ENCODE measurements at places on chromosomes 2 and 18.

DNA sequence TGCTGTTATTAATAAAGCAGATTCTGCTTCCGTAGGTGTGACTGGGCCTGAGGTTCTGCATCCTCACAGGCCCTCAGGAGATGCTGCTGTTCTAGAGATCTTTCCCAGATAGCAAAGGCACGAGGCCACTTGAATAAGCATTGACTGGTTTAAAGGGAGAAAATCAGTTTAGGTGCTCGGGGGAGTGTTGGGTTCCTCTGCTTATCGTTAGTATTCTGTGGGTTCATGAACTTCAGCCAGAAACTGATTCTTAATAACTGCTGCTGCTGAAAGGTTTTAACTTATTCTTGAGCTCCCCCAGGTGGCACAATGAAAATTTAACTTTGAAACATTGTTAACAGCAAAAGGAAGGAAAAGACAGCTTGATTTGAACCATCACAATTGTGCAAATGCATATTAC lies 56.9 kb downstream of the ITGA6 start:
- no peak for DNase-seq

- DNase-seq = no peak
Measured at GRCh38 chr2:160876765-160877164, 283.5 kb upstream of the TANK start.

DNA sequence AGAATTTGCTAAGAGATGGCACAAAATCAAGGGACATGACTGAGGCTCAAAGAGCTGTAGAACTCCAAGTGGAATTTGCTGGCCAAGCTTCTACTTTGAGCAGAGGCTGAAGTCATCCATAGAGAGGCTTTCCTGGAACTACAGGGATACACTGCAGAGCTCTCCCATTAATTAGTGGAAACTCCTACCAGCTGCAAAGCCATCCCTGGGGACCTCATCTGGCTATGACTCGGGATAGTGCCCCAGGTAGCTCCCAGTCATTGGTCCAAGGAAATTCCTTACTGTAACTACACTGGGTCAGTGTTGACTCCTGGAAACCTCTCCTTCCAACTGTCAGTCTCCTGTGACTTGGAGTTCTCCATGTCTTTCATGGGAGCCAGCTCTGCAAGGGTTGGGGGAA lies 10.5 kb upstream of the GALM start:
- DNase-seq = no peak

GRCh38 chr2:179233083-179233490 lies 31.5 kb downstream of the SESTD1 start:
- DNase-seq = no peak

- no peak for DNase-seq
Measured at GRCh38 chr2:15845737-15846405, 94.5 kb upstream of the MYCN start.

DNA sequence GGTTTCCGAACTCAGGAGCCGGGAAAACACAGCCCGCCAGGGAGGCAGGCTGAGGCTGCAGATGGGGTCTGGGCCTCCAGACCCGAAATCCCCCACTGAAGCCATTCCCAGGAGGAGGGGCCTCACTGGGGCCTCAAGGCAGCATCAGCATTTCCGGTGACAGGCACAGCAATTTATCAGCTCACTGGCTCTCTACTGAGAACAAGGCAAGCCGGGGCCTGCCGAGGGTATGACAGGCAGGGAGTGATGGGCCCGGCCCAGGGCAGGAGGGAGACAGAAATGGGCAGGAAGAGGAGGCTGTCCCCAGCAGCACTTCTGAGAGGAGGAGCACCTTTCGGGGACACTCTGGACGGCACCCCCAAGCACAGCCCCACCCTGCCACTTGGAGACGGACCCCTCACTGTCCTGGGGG lies 12.5 kb downstream of the SDC1 start:
- no peak for DNase-seq

- DNase-seq = no peak
Measured at GRCh38 chr2:99600981-99601651, 111.3 kb upstream of the REV1 start.

- DNase-seq = peak; percentile 91
Measured at GRCh38 chr2:3223080-3223923, 154.3 kb downstream of the EIPR1 start.
